EH (cell line): ENCODE measurements at places on chromosomes 16 and 17.

DNA sequence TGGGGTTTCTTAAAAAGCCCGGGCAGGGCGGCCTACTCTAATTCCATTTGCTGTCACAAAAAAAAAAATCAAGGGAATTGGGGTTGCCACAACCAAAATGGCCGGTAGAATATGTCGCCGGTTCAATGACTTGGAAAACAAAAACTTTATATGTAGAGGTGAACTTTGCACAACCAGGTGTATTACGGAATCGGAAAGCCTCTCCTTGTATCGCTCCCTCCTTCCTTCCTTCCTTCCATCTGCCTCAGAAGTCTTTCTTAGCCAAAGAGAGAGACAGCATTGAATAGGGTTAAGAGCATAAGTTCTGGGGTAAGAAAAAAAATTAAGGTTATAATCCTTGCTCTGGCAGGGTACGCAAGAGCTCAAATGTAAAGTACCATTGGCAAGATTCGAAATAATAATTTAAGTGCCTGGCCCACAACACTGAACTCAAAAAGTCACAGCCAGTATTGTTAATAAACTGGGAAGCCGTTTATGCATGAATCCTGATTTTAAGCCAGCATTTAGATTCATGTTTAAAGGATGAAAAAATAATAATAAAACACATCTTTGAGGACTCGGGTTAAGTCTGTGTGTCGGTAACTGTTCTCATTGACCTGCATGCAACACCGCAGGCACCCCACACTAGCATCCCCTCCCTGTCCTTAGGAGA lies 522 bp upstream of the GLG1 start:
- no peak for DNase-seq

DNA sequence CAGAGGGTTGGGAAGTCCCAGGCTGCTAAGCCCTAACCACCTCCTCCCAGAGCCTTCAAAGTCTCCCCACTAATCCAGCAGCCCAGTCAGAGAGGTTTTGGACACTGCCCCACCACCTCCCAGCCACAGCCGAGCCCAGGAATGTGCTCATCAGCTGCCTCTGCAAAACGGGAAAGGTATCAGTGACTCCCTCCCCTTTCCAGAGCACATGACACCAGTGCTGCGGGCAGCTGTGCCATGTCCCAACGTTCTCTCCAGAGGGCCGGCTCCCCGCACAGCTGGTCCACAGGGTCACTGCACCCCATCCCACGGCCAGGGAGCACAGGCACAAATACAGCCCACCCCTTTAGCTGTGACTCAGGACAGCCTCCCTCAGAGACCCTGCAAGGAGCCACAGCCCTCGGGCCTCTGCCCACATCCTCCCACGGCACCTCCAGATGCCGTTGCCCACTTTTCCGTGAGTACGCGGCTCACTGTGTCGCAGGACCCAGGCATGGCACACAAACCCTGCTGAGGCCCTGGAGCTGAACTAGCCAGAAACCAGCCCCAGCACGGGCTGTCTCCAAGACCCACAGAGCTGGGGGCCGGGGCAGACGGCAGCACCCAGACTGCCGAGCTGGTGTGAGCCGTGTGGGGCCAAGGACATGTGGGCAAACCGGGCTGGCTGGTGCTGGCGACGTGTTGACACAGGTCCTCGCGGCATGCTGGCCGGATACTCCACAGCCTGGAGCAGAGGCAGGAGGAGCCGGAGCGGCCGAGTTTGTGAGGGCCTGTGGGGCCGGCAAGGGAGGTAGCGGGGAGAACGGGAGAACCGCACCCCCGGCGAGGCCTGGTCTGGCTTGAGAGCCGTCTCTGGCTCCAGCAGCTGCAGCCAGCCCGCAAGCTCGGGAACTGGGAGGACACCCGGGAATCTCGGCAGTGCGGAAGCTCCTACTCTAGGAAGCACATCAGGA lies 6.3 kb upstream of the PPP1R27 start:
- no peak for DNase-seq

DNA sequence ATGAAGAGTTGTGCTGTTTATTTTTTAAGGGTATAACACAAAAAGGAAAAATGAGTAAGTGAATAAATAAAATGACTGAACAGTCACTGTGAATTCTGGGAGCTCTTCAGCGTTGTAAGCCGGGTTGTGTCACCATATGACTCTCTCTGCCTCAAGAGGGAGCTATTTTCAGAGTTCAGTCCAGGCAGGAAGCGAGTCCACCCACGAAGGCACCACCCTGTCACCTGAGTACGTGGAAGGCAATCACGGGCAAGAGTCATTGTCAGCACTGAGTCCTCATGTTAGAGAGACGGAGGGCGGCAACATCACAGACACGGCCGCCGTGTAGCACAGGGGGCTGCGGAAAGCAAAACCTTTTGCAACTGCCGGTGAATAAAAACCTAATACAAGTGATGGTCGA lies 227.6 kb downstream of the UTP18 start:
- no peak for DNase-seq

DNA sequence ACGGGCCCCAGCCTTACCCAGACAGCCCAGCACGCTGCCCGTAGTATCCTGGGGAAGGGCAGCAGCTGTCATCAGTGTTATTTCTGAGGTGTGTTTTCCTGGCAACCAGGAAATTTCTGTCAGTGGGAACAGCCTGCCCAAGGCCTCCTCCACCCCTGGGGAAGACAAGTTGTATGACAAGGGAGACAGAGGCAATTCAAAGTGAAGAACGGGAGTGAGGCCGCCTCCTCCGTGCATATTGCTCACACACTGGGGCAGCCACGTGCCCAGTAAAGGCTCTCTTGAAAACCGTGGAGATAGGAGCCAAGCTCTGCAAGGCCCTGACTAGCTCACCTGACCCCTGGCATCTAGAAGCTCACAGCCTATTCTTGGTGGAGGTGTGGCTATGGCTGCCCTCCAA lies 57.6 kb downstream of the RAI1 start:
- DNase-seq: no peak

- DNase-seq: no peak
Measured at GRCh38 chr17:57750895-57751294, 5.8 kb upstream of the CCDC182 start.

- no peak for DNase-seq
Measured at GRCh38 chr17:5513628-5514027, 27.3 kb downstream of the MIS12 start.

DNA sequence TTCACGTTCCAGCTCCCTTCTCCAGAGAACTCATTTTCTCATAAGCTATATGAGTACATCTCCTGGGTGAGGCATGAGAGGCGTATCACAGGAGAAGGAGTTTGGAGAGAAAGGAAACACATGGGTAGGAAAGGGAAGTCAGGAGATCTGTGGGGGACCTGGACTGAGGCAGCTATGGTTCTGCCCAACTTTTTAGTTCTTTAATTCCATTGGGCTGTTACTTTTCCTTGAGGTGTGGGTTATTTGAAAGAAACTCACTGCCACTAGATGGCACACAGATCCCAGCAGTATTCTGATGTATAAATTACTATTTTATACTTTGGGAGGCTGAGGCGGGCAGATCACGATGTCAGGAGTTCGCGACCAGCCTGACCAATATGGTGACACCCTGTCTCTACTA lies 63.6 kb downstream of the NUP93 start:
- peak; percentile 61 for DNase-seq

GRCh38 chr17:83124871-83125514 lies 45.6 kb downstream of the METRNL start:
- no peak for DNase-seq

GRCh38 chr17:39564211-39564848 lies 43.4 kb downstream of the NEUROD2 start:
- peak; percentile 6 for DNase-seq

GRCh38 chr17:78734793-78735641 lies 47.1 kb downstream of the CYTH1 start:
- DNase-seq: no peak

- DNase-seq: no peak
Measured at GRCh38 chr17:56897646-56898424, 16.0 kb downstream of the TRIM25 start.

DNA sequence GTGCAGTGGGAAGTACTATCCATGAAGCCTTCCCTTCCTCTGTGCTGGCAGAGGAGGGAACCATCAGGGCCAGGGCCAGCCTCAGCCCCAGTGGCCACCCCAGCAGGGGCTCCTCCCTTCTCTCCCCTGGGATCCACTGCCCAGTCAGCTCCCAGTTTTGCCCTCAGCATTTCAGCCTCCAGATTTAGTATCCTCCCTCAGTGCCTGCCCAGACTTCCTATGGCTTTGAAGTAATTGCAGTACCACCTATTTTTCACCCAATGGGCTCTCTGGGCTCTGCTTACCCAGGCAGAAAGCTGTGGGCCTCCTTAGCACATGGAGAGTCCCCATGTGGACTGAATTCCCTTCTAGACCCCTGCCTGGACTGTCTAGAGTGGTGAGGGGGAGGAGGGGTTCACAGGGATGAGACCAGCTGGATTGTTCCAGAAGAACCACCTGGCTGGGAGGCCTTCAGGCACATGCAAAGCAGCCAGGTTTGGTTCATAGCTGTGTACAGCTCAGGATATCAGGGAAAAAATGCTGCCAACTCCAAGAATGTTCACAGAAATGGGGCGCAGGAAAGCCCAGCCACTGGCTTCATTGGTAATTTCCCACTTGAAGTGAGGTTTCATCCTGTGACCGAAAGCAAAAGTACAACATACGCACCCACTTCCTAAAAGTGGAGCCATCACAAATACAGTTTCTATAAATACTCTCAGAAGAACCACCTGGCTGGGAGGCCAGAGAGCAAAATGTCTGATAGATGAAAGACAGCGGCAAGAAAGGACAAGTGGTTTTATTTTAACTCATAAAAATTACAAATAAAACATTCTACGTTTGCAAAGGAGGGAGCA lies 15.2 kb upstream of the HERPUD1 start:
- no peak for DNase-seq

DNA sequence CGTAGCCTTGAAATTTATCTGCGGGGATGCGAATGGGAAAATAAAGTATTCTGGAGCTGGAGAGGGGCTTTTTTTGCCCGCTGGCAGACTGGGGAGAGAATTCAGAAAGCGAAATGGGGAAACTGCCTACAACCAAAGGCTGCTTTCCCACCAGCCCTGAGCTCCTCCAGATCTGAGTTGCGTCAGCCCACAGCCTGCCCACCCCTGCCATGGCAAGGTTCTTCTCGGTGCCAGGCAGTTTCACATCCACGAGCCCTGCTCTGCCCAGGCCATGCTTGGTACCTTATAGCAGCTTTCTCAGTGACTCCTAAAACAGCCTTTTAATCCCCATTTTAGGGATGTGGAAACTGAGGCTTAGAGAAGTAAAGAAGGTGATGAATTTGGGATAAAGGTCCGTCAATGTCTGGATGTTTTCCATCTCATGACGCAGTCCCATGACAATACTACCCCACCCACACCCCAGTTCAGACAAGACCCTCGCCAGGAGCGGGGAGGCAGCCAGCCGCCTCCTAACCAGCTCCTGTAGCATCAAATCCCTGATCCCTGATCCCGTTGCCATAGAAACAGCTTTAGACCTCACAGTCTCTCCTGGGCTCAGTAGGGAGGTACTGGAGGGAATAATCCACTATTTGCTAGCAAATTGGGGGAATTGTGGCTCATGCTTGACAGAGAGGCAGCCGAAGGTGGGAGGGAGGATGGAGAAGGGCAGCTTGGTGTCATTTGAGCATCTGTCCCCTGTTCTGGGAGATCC lies 113.5 kb downstream of the MGAT5B start:
- no peak for DNase-seq

- DNase-seq: no peak
Measured at GRCh38 chr16:87163637-87164036, 153.6 kb downstream of the C16orf95 start.

GRCh38 chr17:57679356-57679755 lies 65.7 kb downstream of the CCDC182 start:
- DNase-seq: no peak

GRCh38 chr17:40315678-40316570 lies 6.9 kb downstream of the RARA start:
- DNase-seq: no peak

DNA sequence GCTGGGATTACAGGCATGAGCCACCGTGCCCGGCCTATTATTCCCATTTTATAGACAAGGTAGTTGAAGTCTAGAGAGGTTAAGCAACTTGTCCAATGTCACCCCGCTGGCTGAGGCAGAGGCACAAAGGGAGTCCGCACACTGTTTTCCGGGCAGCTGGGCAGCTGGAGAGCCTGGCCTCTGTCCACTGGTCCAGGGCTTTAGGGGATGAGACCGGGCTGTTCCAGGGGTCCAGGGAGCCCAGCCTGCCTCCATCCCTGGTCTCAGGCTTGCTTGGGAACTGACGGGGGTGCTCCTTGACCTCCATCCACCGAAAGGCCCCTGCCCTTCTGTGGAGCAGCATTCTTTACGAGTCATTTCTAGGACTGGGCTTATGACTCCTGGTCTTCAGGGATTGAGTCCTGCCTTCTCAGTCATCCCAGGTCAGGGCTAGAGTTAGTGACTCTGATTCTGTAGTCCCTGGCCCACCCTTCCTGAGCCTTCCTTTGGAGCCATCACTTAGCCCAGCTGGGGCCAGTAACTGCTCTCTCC lies 37.5 kb downstream of the SOCS3 start:
- DNase-seq: peak; percentile 60
